SJCRH30 (cell line): ENCODE measurements at places on chromosomes 4 and X. TPM values are rescaled to one million over a fixed set of nuclear protein-coding genes. Genes with fewer than 3 reads are reported as not detected.

Gene GABRB1
- not detected in 2 replicates for total RNA-seq

DNA sequence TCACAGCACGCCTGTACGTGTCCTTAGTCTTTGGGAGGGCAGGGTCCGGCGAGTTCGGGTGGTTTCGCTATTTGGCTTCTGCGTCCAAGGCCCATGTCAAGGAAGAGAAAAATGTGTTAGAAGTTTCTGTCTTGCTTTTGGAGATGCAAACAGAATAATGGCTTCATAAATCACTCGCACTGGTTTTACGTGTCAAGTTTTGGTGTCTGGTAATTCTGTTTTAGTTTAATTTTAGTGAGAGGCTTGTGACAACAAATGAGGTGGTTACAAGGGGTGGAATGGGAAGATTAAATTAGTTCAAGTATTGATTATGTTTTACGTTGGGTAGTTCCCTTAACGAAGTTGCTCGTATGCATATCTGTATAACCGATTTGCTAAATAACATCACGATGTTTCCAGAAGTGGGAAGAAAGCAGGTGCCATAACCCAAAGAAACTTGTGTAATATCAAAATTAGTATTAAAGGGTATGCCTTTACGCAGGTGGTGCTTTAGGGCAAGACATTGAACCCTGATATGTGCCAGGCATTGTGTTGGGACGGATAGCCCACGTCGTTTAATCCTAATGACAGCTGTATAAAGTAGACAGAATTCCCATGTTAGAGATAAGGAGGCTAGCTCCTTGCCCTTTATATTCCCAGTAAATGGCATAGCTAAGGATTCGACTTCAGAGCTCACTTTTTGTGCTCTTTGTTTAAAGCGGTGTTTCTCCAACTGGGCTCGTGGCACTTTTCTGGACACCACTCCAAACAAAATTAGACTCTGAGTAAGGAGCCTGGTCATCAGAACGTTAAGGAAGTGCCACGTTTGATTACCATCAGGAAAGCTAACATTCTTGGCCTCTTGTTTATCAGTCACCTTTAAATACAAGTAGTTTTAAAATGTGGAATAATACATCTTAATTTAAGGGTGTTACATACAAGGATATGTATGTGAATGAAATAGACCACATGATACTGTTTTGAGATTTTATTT lies 843 bp downstream of the RPL34 start:
- no peak for DNase-seq

Gene CDS1
- 1.5 and 1.6 TPM in 2 replicates for total RNA-seq

DNA sequence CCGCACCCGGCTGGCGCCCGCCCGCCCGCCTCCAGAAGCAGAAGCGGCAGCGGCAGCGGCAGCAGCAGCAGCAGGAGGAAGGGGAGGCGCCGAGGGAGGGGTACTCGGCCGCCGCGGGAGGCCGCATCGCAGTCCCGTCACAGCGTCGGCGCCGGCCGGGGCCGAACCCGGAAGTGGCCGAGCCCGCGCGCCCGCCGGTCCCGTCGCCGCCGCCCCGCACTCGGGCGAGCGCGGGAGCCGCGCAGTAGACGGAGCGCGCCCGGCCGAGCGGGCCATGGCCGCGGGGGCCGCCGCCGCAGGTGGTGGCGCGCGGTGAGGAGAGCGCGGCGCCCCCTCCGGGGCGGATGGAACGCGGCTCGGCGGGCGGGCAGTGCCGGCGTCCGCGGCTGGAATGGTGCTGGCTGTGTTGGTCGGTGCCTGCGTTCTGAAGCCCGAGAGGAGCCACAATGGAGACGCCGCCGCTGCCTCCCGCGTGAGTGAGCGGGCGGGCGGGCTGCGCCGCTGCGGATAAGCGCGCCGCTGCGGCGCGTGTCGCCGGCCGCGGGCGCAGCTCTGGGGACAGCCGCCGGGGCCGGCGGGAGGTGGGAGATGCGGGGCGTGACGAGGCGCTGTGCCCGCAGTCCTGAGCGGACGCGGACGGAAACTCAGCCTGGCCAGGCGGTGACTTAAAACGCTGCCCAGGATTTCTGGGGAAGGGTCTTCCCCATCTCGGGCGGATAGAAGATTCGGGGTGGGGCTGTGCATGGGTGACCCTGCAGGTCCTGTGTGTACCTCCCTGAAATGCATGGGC lies at the start of gene KLHL2:
Gene KLHL2, plus strand, starts transcription at position 131 of the 790 bp plus-strand sequence. Its CDS starts 316 bp downstream, at position 447.
- DNase-seq, result peak; percentile 48

DNA sequence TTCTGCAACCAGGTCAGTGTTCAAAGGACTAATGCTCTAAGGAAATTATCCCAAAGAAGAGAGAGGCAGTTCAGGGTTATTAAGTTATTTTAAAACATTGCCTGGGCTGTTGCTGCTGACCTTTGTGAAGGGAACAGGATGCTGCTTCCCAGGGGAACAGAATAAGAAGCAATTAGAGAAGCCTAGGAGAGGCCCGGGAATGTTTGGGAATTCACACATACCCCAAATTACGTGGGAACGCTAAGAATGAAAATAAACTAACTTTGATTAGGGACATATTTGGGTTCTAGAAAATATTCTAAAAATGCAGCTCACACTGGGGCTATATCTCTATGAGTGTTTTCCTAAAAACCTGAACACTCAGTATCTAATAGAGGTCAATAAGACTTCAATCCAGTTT lies 243.1 kb upstream of the FTHL17 start:
- DNase-seq, result no peak

DNA sequence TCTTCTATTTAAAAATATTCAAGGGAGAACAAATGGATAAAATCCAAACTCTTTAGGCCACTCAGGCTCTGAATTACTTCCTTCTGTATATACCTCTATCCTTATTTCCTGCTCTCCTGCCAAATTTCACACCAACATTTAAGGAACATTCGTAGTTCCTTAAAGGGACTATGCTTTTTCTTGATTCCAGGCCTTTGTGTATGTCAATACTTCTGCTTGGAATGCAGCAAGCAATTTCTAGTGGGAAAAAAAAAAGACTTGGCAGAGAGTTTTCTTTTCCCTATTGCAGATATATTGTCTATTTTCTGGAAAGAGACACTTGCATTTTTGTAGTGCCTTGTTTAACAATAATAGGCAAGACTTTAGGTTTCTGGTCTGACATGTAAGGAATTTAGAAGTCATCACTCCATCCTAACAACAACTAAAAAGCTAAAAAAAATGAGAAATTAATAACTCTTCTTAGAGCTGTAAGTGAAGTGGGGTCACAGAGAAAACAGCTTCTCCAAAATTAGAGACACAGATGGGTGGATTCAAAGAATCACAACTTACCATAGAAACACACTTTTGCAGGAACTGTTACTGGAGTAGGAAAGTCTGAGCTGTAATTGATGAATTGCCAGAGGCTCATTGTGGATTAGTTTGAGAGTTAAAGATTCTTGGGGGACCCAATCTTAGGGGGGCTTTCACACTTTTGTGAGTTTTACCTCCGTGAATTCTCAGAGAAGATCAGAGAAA lies 2.1 kb upstream of the ADH5 start:
- DNase-seq, result no peak

GRCh38 chr4:6446130-6446482 lies 26.3 kb downstream of the PPP2R2C start:
- DNase-seq, result no peak

Gene TCEAL9
- total RNA-seq, result 154 and 183 TPM in 2 replicates

Gene SPATA4
- 0.06 and 0.56 TPM in 2 replicates for total RNA-seq

Gene TMEM131L
- total RNA-seq, result 55.0 and 61.3 TPM in 2 replicates

DNA sequence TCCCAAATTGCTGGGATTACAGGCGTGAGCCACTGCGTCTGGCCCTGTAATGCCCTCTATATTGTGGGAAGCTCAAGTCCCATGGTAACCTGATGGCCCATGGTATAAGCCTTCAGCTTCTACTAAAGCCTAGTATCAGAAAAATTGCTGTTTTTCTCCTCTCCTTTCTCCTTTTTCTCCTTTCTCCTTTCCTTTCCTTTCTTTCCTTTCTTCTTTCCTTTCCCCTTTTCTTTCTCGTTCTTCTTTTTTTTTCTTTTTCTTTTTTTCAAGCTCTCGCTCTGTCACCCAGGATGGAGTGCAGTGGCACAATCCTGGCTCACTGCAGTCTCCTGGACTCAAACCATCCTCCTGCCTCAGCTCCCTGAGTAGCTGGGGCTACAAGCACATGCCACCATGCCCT lies 740.7 kb downstream of the FAM133A start:
- no peak for DNase-seq

- DNase-seq, result no peak
These were observed 427 bp downstream of the ZNF182 start for GRCh38 chrX:48003367-48003757.

DNA sequence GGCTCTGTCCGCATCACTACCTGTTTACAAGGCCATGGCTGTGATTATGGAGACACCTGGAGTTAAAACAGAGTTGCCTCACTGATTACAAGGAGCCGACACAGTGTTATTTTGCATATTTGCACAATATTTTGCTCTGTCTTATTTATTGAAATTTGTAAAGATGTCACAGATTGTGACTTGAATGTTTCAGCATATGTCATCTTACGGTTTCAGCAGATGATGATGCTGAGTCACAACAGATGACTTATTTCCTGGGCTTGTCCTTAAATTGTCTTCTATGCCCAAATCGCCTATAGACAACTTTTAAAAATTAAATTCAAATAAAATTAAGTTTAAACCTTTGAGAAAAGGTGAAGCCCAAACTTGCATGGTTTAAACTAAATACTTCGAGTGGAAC lies 87.1 kb upstream of the INPP4B start:
- DNase-seq, result no peak

Gene EDNRA
- 1.1 TPM in 2 replicates for total RNA-seq

Gene RAB39B
- 0.34 and 0.56 TPM in 2 replicates for total RNA-seq

GRCh38 chrX:102517326-102517725 lies 787 bp upstream of the TMSB15A start:
- peak; percentile 13 for DNase-seq

- peak; percentile 36 for DNase-seq
These were observed 3.4 kb downstream of the WFS1 start for GRCh38 chr4:6272863-6273660.

GRCh38 chr4:168164915-168165548 lies 72.7 kb downstream of the ANXA10 start:
- no peak for DNase-seq

Gene FGA
- not detected in 2 replicates for total RNA-seq

Gene AFM
- total RNA-seq, result not detected in 2 replicates

DNA sequence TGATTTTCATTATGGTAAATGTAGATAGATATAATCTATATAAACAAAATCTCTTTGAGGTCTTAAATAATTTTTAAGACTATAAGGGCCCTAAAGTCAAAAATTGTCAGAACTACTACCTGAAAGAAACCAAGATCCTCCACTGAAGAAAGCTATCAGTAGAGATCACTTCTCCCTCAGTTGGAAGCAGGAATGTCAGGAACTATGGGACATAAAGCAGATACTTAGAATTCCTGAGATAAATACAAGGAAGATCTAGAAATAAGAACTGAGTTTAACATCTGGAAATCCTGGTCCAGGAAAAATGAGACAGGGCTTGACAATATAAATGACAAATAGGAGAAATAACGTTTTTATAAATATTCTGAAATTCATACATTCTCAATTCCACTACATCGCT lies 97.2 kb downstream of the ADAMTS3 start:
- no peak for DNase-seq

Gene HAND2
- 2.3 and 3.4 TPM in 2 replicates for total RNA-seq

GRCh38 chr4:104416725-104417356 lies 77.9 kb downstream of the CXXC4 start:
- DNase-seq, result no peak

Gene RIPPLY1
- 13.4 and 14.6 TPM in 2 replicates for total RNA-seq

Gene JCHAIN
- not detected in 2 replicates for total RNA-seq
